Astrocyte (in vitro differentiated cells and primary cell): ENCODE measurements at places on chromosomes 7 and 10.

GRCh38 chr7:81638198-81638597, 131.6 kb downstream of the HGF start:
- peak; percentile 62 for DNase-seq

GRCh38 chr10:70617798-70618568, 15.4 kb upstream of the PRF1 start:
- peak; percentile 95 for DNase-seq

DNA sequence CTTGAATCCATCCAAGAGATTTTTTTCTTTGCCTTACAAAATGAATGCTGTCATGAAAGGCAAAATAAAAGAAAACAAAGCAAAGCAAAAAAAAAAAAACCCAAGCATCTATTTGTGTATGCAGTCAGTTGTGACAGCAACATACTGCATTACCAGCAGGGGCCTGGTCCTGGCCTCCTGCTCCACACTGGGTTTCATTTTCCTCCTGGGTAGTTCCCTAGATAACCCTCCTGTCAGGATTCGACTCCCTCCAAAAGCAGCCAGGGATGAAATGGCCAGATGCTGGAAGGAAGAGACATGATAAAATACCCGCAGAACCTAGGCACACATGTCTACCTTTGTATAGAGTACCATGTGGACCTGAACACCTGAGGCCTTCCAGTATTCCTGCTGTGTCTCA, 148.6 kb downstream of the NRCAM start:
- DNase-seq: no peak

GRCh38 chr7:36999626-37000485, 275.6 kb upstream of the AOAH start:
- peak; percentile 44 for DNase-seq

- DNase-seq: no peak
Measured at GRCh38 chr7:120030876-120031275, 242.1 kb upstream of the KCND2 start.

DNA sequence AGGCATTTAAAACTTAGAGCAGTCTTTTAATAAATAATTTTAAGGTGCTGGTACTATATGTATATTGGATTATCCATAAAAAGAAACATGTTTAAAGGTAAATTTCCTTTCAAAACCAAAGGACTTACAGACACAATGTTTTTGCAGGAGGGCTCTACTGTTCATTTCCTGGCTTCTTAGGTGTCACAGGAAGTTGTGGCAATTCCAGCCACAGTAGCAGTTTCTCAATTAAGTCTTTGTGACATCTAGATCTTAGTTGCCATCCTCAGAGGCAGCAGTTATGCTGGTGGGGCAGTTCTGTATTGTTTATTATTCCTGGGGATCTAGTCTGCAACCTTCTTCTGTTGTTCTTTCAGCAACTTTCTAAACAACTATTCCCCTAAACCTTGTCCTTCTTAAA, 460.1 kb downstream of the MAGI2 start:
- no peak for DNase-seq

DNA sequence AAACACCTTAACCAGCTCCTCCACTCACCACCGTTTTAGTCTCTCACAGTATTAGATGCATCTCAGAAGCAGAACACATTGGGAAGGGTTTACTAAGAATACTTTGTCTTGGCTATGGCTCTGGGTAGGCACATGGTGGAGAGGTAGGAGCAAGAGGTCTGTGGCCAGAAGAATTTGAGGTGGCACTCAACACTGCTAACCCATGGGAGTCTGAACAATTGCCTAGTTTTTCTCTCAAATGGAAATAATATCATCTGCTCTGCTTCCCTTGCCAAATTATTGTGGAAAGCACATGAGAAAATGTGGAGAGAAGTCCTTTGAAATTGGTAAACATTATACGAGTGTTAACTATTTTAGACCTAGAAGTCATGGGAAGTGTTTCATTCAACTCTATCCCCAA, 214.3 kb downstream of the SKAP2 start:
- DNase-seq: no peak

DNA sequence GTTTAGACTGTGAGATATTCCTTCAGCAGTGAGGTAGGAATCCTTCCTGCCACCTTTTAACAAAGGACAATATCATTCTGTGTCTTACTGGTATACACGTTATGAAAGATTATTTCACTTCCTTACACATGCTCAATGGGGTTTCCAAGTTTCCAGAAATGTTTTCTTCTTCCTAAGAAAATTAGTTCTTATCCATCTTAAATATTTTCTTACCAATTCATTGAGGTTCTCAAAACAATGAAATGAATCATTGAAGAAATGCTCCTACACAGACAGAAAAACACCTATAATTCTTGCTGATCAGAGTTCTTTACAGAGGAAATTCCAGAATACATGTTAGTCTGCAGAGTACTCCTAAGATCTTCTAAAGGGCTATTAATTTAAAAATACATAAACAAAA, 51.4 kb upstream of the SEC61G start:
- DNase-seq: peak; percentile 54

GRCh38 chr7:16889305-16889704, 7.5 kb upstream of the AGR3 start:
- no peak for DNase-seq

GRCh38 chr7:13197501-13197900, 510.1 kb downstream of the ARL4A start:
- DNase-seq: peak; percentile 68

GRCh38 chr10:116470768-116471415, 43.2 kb downstream of the PNLIPRP3 start:
- no peak for DNase-seq

DNA sequence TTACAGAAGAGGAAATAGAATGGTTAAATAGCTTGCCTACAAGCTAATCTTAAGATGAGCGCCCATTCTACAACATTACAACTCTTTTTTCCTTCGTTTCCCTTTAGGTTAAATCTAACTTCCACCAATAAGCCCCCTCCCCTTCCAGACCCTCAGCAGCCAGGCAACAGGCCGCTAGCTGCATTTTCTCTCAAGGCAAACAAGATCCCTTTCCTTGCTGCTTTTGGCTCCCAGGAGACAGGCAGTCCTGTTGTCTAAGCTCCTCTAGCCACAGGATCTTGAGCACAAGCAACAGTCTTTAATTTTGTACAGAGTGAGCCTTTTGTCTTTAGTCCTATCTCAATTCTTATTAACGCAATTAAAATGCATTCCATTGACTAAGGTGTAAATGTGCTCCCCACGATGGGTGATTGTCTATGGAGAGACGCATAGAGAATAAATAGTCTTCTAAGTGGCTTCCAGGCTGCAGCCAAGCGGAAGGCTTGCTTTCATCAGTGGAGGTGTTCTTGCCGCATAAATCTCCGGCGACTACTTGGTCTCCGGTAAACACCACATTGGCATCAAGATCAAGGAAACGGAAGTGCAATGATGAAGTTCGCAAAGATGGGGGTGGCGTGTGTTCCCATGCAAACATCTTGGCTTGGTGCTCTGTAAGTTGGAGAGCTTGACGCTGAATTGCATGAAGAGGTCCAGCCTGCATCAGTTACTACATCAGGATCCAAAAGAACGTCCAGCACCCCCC, 181.9 kb upstream of the LYZL2 start:
- DNase-seq: no peak

DNA sequence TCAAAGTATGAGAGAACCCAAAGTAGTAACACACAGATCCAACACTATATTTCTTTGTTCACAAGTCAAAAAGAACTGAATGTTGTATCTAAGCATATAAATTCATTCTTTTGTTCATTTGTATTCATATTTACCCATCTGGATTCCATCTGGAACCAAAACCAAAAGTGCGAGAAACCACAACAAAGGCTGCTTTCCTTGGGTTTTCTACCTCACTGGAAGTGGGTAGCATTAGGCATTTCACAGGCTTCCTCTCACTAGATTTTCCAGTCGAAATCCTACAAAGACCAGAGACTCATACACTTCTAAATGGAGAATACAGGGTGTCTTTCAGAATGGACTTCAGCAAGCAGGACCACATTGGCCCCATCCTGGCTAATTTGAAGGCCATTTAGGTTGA, 109.8 kb upstream of the WNT16 start:
- DNase-seq: peak; percentile 16

- DNase-seq: no peak
Measured at GRCh38 chr10:27341001-27341400, 100.4 kb upstream of the ACBD5 start.

GRCh38 chr7:50302486-50303334, 1.8 kb upstream of the IKZF1 start:
- DNase-seq: no peak

GRCh38 chr10:90723416-90724068, 134.3 kb downstream of the HTR7 start:
- DNase-seq: no peak

DNA sequence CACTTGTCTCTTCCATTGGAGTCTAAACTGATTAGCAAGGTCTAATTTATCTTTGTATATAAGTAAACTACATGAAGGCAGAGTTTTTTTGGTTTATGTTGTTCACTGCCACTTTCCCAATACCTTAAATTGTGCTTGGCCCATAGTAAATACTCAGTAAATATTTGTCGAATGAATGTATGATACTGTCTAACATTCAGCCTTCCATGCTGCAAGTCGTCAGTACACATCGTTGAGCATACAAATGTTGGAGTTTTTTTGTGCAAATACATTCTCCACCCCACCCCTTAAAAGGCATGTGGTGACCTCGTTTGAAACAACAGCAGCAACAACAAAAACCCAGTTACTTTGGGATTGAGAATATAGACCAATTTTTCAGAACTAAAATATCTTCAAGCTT, 17.4 kb upstream of the IGF2BP3 start:
- no peak for DNase-seq

DNA sequence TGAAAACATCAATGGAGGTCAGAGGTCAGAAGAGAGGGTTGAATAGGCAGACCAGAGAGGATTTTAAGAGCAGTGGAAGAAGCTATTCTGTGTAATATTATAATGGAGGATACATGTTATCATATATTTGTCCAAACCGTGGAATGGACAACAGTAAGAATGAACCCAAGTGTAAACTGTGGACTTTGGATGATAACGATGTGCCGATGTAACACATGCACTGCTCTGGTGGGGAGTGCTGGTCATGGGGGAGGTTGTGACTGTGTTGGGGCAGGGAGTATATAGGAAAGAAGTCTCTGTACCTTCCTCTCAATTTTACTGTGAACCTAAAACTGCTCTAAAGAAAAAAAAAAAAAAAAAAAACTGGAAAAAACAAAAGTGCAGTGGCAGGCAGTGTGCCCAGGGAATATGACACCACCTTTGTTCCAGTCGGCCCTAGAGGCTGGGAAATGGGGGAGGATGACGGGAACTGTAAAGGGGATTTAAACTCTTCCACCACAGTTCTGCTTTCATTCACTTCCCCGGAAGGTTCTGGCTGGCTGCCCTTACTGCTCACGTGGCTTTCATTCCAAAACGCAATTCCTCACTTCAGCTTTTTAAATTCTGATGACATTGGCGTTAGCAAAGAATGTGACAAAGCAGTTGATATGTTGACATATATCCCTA, 113.7 kb upstream of the ANKRD1 start:
- DNase-seq: peak; percentile 62

DNA sequence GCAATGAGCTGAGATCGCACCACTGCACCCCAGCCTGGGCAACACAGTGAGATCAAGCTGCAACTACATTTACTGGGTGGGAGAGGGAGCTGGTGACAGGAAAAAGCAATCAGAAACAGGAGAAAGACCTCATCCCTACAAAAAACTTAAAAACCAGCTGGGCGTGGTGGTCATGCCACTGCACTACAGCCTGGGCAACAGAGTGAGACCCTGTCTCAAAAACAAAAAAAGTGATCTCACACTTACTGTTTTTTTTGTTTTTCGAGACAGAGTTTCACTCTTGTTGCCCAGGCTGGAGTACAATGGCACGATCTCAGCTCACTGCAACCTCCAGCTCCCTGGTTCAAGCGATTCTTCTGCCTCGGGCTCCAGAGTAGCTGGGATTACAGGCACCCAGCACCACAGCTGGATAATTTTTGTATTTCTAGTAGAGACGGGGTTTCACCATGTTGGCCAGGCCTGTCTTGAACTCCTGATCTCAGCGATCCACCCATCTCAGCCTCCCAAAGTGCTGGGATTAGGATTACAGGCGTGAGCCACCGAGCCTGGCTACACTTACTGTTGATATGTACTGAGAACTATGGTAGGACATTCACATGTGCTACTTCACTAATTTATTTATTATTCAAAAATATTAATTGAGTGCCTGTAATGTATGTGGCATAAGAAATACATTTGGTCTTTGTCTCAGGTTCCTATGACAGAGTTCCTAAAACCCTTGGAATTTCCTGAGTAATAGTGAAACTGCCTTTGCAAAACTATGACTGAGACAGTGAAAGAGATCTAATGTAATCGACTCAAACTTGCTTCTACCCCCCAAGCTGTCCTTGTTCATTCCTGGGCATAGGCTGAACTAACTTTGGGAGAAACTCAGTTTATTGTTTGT, 27.7 kb upstream of the NRBF2 start:
- DNase-seq: peak; percentile 67

- DNase-seq: no peak
Measured at GRCh38 chr10:44312401-44312800, 72.5 kb downstream of the CXCL12 start.

GRCh38 chr10:69855346-69856111, 53.8 kb downstream of the COL13A1 start:
- DNase-seq: no peak

- no peak for DNase-seq
Measured at GRCh38 chr7:157687158-157687557, 350.4 kb downstream of the DNAJB6 start.

DNA sequence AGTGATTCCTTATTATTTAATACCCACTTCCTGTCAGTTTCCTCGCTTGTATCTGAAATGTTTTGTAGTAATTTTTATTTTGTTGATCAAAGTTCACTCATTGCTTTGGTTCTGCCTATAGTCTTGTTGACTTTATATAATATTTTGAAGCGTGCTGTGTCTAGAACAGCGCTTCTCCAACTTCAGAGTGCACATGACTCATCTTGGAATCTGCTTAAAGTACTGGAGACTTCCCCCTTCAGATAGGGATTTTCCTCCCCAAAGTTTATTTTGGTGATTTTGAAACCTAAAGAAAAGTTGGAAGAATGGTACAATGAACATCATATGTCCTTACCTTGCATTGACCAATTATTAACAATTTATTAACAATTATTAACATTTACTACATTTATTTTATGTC, 5.8 kb downstream of the COMTD1 start:
- DNase-seq: peak; percentile 37

DNA sequence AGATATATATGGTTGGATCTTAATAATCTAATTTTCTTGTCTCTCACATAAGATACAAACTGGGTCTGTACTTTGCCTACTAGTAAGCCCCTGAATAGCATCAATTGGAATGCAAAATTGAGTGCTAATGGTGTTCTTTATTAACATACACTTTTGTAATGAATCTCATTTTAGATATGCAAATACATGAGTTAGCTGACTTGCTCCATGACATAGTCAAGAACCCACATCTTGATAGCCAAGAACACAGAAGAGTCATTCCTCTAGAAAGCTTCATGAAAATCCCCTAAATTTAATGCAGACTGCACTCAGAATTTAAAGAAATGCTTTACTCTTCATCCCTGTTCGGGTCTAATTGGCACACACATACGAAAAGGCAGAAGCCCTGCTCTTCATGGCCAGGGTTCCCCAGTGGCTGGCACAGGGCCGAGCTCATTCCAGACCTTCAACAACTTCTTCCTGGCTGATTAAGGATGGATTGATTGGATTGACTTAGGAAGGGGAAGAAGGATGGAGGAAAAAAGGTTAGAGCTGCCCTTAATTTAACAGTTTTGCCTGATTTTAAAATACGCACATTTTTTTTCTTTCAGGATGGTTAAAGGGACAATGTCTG, 431.1 kb upstream of the KLF6 start:
- no peak for DNase-seq

GRCh38 chr10:24916365-24916764, 36.0 kb downstream of the PRTFDC1 start:
- no peak for DNase-seq

- peak; percentile 61 for DNase-seq
Measured at GRCh38 chr10:24603333-24603732, 120.4 kb downstream of the ARHGAP21 start.
